ENCODE measurements at places on chromosomes 7 and 10. TPM values are rescaled to one million over a fixed set of nuclear protein-coding genes. Genes with fewer than 3 reads are reported as not detected.

- DNase-seq, result no peak
Measured at GRCh38 chr10:129767751-129768150, 196.3 kb downstream of the EBF3 start.

DNA sequence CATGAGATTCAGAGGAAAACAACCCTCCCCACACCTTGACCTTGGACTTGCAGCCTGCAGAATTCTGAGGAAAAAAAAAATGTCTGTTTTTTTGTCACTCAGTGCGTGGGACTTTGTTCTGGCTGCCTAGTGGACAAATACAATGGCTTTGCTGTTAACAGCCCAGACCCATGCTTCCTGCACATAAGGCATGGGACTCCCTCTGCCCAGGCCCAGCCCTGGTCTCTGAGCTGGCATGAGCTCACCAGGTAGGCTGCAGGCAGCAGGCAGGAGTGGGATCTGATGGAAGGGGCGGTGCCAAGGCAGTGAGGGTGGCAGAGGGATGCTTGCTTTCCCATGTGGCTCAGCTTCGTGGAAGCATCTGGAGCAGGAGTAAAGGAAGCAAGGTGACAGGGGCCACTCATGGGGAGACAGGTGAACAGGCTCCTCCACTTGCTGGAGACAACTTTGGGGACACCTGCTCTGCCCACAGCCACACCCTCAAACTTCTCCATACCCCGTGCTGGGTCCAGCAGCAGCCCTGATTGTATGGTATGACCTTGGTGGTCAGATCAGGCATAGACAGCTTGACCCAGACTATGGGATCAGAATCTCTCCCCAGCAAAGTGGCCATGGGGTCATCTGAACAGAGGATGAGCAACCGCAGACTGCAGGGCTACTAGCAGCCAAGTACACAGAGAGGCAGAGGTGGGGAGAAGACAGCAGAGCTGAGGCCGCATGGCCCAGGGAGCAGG is 27.0 kb downstream of the ANXA8 start:
- no peak for DNase-seq

GRCh38 chr10:3881622-3882021 is 96.6 kb upstream of the KLF6 start:
- DNase-seq, result no peak

GRCh38 chr10:124894569-124895215 is 47.2 kb upstream of the ZRANB1 start:
- no peak for DNase-seq

DNA sequence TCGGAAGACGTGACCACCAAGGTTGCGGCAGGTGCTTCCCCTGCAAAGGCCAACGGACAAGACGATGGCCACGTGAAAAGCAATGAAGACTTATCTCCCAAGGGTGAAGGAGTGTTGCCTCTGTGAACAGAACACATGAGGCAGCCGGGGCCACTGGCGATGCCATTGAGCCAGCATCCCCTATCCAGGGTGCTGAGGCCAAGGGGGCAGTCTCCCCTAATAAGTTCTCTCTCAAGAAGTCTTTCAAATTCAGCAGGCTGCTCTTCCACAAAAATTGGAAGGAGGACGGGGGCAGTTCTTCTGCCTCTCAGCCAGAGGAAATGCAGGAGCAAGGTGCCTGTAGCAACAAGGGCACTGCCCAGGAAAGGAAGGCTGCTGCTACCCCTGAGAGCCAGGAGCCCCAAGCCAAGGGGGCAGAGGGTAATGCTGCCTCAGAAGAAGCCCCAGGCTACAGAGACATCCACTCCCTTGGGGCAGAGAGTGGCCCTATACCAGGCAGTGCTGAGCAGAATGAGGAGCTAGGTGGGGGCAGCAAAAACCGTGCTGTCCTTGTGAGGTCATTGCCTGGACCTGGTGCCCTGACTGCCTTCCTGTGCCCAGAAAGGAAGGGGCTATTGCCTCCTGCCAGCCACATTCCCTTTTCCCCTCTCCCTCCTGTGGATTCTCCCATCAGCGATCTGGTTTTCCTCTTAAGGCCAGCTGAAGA is 17.3 kb downstream of the NT5C2 start:
- DNase-seq, result no peak

- DNase-seq, result no peak
Measured at GRCh38 chr10:71606257-71607081, 113.1 kb downstream of the C10orf105 start.

GRCh38 chr10:27256299-27257189 is 15.9 kb upstream of the ACBD5 start:
- no peak for DNase-seq

GRCh38 chr7:4849390-4849789 is 12.4 kb downstream of the PAPOLB start:
- DNase-seq, result peak; percentile 24

GRCh38 chr7:151416112-151416940 is 6.5 kb upstream of the WDR86 start:
- DNase-seq, result no peak

DNA sequence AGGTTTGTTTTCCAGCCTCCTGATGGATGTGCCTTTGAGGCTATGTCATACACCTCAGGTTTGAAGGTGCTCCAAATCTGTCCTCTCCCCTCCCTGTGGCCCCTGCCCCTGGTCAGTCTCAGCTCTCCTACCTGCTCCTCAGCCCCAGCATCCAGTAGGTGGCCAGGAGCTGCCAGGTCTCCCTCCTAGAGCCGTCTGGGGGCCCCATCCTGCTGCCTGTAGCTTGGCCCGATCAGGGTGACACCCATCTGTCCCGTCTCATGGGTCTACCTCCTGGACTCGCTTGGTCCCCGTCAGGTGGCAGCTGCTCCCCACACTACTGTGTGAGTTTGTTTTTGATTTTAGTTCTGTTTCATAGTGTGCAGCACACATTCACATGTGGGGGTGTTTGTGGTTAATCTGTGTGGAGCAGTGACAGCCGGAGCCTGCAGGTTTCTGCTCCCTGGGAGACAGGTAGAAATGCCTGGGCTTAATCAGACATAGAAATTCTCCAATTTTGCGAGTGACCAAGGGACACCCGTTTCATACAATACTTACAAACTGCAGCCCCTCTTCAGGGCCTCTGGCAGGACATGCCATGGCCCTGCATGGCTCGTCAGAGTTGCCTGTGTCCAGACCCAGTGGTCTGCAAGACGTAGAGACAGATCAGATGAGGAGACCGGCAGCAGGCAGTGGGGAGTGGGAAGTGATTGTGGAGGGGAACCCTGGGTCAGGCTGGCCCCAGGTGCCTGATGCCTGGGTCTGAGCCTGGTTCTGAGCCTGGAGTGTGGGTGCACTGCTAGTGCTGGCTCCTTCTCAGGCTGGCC is 17.1 kb downstream of the ADCY1 start:
- DNase-seq, result no peak

- DNase-seq, result no peak
Measured at GRCh38 chr10:29353305-29353704, 64.4 kb downstream of the LYZL1 start.

- DNase-seq, result no peak
Measured at GRCh38 chr7:96674565-96674964, 35.1 kb downstream of the SEM1 start.

DNA sequence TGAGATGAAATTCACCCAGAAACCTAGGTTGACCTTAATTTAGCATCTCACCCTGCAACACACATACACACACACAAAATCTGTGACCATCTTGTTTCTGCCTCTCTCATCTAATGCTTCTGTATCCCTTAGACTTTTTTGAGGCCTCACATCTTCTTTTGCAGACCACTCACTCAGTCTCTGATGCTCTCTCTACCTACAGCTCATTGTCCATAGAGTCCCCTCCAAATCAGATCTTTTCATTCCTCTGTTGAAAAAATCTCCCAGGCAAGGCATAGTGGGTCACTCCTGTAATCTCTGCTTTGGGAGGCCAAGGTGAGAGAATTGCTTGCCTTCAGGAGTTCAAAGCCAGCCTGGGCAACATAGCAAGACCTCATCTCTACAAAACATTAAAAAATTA is 17.6 kb upstream of the PAX2 start:
- DNase-seq, result no peak

DNA sequence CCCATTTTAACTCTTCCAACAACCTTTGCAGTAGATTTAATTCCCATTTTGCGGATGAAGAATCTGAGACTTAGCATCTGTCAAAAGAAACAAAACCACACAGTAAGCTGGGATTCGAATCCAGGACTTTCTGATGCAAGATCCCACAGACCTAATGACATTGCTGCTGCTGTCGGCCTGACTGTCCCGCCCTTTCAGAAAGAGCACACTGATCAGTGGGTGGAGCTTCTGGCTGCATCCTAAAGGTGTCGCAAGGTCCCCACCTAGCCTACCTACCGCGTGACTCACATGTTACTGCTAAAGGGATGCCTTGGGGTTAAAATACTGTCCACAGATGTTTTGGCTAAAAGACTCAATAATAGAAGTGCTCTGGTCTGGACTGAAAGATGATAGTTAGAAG is 134.7 kb downstream of the EMX2 start:
- no peak for DNase-seq

- no peak for DNase-seq
Measured at GRCh38 chr7:68155676-68156075, 1159.0 kb downstream of the TYW1 start.

DNA sequence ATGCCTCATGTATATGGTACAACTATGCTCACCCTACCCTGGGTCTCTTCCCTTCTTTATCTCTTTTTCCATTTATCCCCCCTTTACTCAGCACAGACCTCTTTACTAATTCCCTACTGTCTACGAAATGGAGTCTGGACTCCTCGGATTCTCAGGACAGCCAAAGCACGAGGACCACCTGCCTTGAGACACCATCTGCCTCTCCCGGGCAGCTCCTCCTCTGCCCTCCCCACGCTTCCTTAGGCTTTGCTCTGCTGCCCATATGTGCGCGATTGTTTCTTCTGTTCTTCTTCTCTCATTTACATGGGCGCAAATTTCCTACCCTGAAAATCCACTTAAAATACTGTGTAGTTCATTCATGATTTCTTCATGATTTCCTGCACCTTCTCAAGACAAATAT is 62.7 kb upstream of the STK17A start:
- no peak for DNase-seq

DNA sequence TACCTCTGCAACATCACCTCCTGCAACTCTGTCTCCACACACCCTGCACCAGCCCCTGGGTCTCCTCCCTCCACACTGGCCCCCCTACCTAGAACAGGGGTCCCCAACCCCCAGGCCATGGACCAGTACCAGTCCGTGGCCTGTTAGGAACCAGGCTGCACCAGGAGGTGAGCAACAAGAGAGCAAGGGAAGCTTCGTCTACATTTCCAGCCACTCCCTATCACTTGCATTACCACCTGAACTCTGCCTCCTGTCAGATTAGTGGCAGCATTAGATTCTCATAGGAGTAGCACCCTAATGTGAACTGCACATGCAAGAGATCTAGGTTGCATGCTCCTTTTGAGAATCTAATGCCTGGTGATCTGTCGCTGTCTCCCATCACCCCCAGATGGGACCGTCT is 108.8 kb upstream of the WDR11 start:
- DNase-seq, result no peak

DNA sequence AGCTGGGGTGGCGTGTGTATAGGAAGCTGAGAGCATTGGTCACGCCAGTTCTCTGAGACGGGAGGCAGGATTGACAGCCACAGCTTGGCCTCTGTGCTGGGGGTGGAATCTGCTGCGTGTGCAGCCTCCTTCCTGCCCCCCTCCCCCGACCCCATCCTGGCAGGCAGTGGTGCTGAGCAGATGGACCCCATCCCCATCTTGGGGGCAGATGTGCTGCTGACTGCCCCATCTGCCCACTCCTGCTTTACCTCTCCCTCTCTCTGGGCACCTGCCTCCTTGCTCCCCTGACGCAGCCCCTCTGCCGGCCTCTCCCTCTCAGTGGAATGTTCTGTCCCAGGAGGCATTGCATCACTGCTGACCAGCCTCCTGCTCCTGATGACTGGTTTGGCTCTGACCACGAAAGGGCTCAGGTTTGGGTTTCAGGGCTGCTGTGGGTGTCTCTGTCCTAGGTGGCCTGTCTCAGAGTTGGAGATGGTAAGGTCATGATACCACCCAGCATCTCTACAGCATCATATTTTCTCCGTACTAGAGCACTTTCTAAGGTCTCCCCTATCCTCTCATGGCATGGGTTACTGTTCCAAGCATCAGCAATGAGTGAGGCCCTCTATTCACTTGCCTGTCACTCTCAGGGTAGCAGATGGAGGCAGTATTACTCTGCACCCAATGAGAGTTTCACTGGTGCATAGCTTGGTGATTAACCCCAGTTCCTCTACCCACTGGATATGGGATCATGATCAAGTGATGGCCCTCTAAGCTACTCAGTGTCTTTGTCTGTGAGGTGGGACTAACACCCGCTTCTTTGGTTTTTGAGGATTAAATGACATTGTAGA is 81.9 kb downstream of the RBM20 start:
- DNase-seq, result no peak

- no peak for DNase-seq
Measured at GRCh38 chr10:62261666-62262065, 7.0 kb downstream of the RTKN2 start.

- DNase-seq, result no peak
Measured at GRCh38 chr10:113313048-113313602, 239.7 kb upstream of the HABP2 start.

GRCh38 chr7:2716488-2716887 is 28.5 kb downstream of the AMZ1 start:
- no peak for DNase-seq

GRCh38 chr10:102009801-102010425 is 46.1 kb downstream of the ARMH3 start:
- peak; percentile 34 for DNase-seq

- no peak for DNase-seq
Measured at GRCh38 chr10:7686351-7687171, 16.6 kb upstream of the ITIH2 start.

The SDK1 gene
- 2.5 TPM for total RNA-seq

The SH3PXD2A gene
- total RNA-seq, result 9.9 TPM

The WNT8B gene
- not detected for total RNA-seq

The STEAP4 gene
- 0.45 TPM for total RNA-seq

The DHX32 gene
- 9.4 TPM for total RNA-seq

The VDAC2 gene
- 138 TPM for total RNA-seq

The CTBP2 gene
- 1.4 TPM for total RNA-seq

The VAX1 gene
- total RNA-seq, result not detected

The GIMAP5 gene
- 58.1 TPM for total RNA-seq

The PCBD1 gene
- 4.5 TPM for total RNA-seq

The AZGP1 gene
- not detected for total RNA-seq

The GRID2IP gene
- 1.5 TPM for total RNA-seq

The HOXA7 gene
- not detected for total RNA-seq

All from naive thymus-derived CD4-positive, alpha-beta T cell (primary cell).